Effector CD4-positive, alpha-beta T cell (primary cell): ENCODE measurements at places on chromosomes 7 and 10.

DNA sequence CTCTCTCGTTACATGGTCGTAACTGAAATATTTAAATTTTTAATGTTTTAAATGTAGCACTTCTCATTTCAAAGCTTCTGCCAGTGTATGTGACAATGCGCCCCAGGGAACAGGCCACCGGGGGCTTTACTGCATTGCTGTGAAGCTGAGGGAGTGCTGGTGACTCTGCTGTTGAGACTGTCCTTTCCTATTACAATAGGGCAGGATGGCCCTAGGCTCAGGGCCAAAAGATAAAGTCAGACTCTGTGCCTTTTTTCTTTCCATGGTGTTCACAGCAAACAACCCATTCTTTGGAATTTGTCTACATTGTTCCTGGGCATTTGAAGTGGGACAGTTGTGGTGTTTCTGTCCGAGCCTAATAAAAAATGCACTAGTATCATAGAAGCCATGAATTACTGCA, 107.3 kb downstream of the GALNT11 start:
- no peak for DNase-seq

- no peak for DNase-seq
Observed at GRCh38 chr7:121957626-121958025, 84.7 kb downstream of the PTPRZ1 start.

- no peak for DNase-seq
Observed at GRCh38 chr7:1062296-1063294, 18.2 kb downstream of the GPR146 start.

DNA sequence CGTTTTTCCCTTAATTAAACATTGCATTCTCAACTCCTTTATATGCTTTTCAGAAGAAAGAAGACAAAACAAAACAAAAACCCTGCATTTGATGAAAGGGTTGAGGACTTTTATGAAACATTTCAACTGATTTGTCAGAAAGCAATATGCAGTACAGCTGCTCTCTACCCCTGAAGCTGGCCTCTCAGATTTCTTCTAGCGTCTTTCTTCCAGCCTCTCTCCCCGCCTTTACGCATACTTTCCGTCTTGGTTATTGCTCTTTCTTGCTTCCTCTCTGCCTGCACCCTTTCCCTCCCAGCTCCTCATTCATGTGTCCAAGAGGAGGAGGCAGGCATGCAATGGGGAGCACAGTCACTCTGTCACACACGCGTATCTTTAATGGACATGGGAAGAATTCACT, 91.0 kb upstream of the COL1A2 start:
- no peak for DNase-seq

GRCh38 chr10:113350311-113351040, 202.4 kb upstream of the HABP2 start:
- no peak for DNase-seq

DNA sequence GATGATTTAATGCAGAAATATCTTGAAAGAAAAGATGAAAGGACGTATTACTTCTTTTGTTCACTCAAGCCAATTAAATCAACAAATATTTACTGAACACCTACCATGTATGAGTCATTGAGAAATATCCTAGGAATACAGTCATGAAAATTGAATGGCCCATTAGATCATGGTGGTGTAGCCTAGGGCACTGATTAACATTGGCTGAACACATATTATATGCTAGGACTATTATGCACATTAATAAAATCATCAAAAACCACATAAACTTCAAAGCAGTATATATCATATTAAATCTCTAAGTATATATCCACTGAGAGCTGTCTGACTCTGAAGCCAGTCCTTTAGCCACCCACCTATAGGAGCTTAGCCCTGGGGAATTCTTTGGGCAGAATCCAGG, 41.8 kb downstream of the FAM204A start:
- no peak for DNase-seq

DNA sequence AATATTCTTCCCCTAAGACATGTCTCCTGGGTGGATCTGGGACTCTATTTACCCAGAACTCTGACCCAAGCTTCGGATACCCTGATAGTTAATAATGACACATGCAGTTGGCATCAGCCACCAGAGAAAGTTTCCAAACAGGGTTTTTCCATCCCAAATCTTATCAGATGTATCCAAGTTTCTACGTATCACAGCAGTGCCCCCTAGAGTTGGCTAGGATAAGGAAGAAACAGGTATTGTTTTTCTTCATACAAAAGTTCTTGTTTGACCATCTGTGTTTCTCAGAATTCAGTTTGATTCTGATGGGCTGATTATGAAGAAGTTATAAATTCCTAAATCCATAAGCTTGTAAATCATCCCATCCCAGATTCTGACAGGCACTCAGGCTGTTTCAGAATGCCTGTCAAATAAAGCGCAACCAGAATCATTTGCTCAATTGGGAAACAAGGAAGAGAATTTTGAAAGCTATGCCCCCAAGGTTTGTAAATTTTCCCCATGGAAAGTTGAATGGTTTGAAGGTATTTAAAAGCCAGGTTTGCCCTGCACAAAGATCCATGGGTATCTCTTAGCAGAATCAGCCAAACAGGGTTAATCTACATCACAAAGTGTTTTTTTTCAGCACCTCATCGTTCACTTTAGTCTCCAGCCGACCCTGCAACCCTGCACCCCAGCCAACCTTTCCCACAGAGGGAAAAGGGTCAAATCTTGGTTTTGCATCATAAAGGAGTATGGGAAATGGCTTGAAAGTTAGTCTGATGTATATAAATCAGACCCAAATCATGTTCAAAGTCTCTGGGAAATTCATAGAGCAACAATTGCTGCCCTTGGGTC, 47.4 kb downstream of the NRAP start:
- DNase-seq: no peak

DNA sequence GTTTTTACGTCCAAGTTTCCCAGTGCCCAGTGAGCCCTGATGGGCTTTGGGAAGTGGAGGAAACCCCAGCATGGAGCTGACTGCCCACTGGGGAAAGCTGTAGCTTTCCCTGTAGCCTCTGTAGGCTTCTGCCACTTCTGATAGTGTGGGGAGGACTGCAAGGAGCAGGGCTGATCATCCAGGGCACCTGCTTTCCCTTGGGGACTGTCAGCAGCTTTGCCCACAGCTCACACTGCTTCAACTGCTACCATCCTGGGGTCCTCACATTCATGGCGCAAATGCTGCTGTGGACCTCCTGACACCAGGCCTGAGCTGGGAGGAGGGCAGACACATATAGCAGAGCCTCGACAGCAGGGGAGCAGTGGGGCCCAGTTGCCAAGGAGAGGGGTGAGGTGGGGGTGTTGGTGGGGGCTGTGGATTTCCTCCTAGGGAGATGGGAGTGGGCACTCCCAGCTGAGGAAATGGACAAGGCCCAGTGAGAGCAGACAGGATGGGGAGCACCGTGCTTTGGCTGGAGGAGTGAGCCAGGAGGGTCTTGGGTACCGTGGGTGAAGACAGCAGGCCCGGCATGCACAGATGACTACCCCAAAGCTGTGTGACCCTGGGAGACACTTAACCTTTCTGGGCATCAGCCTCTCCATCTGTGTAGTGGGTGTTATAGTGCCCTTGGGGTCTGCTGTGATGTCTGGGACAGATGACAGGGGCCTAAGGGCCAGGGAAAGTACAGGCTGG, 16.2 kb downstream of the RAMP3 start:
- DNase-seq: no peak

DNA sequence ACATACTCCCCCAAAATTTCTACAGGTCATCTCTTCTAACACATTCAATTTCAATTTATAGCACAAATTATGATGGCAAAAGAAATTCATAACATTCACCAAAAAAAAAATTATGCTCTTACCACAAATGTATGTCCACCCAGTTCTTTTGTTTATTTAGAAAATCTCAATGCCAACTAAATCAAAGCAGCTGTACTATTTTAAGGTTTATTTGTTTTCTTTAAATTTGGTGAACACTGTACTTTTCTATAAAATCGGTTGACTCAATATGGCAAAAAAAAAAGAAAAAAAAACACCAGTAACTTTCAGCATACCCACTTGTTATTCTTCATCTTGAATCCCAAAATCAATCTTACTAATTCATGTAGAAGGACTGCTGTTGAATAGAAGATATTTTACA, 225.7 kb downstream of the AGMO start:
- no peak for DNase-seq

- DNase-seq: no peak
Observed at GRCh38 chr7:94314413-94315410, 80.0 kb upstream of the COL1A2 start.

DNA sequence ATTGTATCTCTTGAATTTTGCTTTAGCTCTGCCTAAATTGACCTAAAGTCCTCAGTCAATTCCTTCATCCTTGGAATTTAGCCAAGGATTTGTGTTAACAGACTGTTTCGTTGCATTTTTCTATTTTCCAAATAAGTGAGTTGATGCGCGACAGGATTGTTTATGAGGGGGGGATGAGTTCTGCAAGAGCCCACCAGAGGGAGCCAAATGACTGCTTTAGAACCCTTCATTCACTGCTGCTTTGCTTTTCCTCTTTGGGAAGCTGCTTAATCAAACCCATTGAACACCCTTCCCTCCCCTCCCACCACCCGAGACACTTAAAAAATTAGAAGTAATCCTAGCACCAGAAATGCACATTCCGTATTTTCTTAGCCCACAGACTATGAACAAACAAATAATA, 33.7 kb upstream of the PTF1A start:
- peak; percentile 4 for DNase-seq

- DNase-seq: no peak
Observed at GRCh38 chr7:39300276-39300675, 265.9 kb upstream of the YAE1 start.

GRCh38 chr7:147509541-147510200, 1080.9 kb upstream of the C7orf33 start:
- DNase-seq: no peak

- DNase-seq: no peak
Observed at GRCh38 chr7:25694699-25695098, 457.3 kb upstream of the NFE2L3 start.

DNA sequence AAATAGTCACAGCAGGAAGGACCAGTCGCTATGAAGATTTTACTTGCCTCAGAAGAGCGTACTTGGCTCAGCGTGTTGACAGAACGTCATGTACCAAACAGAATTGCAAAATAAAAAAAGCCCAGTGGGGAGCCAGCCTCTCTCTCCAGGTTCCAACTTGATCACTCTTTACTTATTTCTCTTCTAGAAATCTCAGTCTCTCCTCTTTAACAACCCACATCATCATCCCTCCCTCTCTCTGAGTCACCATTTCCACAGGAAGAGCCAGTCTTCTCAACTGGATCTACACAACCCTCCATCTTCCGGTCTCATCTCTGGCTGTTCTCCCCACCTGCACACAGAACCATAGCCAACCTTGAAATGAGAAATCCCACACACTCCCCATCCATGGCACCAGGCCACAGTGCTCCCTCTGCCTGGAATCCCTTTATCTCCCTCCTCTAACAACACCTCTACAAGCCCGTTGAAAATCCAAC, 718.3 kb downstream of the GRID1 start:
- no peak for DNase-seq

- no peak for DNase-seq
Observed at GRCh38 chr10:55369670-55370420, 568.8 kb upstream of the PCDH15 start.

DNA sequence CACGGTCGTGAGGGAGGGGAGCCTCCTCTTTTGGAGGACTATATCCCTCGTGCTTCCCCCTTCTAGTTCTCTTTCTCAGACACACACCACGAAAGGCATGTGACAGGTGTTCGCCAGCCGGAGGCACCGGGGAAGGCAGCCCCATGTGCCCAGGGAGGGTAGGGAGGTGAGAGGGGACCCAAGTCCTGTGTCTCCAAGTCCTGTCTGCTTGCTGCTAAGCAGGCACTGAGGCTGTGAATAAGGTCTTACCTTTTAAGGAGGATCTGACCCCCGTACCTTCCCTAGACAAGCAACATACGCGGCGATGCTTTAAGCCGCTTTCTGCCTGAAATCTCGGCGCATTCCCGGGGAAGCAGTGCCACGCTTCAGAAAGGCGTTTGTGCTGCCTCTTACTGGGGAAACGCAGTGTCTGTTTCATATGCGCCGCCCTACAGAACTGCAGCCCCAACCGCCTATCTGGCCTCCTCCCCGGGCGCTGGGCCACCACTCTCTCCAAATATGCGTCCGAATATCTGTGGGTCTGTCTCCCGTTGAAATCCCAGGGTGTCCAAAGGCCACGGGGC, 770 bp downstream of the PLXNA4 start:
- no peak for DNase-seq

DNA sequence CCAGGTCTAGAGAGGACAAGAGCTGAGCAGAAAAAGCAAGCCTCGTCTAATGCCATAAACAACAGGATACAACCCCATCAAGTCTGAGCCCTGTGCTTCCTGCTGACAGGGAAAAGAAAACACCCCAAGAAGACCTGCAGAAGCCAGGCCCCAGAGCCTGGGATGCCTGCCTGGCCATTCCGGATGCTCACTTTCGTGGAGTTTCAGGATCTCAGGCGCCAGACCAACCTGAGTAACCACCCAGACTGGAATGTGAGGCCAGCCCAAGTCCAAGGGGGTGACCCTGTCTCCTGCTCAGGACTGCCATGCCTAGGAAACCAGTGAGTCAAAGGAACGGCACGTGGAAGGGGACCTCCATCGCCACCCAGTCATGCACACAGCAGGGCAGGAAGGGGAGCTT, 74.3 kb downstream of the PLXNA4 start:
- DNase-seq: no peak

DNA sequence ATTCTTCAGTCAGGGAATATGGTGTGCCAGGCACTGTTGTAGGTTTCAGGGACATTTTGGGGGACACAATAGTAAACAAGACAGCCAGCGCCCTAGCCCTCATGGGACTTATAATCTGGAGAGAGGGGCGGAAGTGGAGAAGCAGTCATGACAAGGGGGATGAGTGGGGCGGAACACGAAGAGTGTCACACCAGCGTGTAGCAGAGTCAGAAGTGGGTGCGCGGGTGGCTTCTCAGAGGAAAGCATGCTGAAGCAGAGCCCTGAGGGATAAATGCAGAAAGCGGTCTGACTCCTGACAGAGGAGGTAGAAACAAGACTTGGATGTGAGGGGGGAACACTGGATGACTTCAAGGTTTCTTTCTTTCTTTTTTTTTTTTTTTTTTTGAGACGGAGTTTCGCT, 160.3 kb upstream of the LYZL2 start:
- no peak for DNase-seq

- DNase-seq: no peak
Observed at GRCh38 chr7:44608916-44609648, 2.7 kb downstream of the OGDH start.

DNA sequence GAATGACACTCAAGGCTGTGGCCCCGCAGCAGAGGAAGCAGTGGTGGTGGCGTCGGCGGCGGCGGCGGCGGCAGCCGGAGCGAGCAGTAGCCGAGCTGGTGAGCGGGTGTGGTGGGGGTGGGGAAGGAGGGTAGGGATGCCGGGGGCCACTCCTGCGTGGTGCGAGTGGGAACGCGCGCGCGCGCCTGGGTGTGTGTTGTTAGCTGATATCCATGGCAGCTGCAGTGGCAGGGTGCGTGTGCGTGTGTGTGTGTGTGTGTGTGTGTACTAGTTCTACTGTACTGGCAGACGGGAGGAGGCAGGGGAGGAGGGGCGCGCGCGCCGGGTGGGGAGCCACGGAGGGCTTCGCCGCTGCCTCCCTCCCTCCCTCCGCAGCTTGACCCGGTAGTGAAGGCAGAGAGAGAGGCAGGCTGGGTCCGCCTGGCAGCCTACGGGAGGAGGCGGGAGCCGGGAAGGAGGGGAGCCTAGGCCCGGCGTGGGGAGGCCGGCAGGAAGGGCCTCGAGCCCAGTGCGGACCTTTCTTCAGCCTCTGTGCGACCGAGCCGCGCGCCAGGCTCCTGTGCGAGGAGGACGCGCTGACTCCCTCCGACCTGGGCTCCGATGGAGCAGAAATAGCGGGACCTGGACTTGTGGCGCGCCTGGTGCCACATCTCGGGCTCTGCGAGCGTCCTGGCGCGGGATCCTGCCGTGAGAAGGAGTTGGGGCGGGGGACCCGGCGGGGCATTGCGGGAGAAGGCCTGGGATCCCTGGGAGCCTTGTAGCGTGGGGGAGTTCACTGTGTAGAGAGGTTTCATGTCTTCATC, at the start of gene MAGI2:
TSS of gene MAGI2 (minus strand) at position 110 of the 803 bp plus-strand sequence. CDS start 347 bp downstream, outside the sequence.
- no peak for DNase-seq

- no peak for DNase-seq
Observed at GRCh38 chr7:108861071-108861470, 291.4 kb downstream of the DNAJB9 start.
